ENCODE measurements at places on chromosomes 2 and 18.

DNA sequence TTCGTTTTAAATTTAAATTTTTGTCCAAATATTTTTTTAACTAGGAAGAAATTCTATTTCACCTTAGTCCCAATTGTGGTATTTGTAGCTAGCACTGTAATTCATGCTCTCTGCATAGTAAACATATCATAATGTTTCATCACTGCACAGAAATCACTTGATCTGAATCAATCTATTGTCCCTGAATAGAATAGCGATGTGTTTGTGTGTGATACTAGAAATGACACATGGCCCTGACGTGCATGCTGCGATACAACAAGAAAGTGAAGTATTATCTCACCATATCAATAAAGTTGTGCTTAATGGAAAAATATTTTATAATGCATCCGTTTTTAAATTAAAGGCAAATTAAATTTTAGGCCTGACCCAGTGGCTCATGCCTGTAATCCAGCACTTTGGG lies 10.0 kb downstream of the TTL start:
- no peak for DNase-seq

- DNase-seq, result no peak
Measured at GRCh38 chr18:5975111-5976002, 80.0 kb upstream of the TMEM200C start.

GRCh38 chr2:6679471-6679870 lies 186.2 kb downstream of the CMPK2 start:
- no peak for DNase-seq

- no peak for DNase-seq
Measured at GRCh38 chr2:215850380-215850779, 163.0 kb downstream of the MREG start.

GRCh38 chr2:118607641-118608040 lies 239.8 kb downstream of the EN1 start:
- no peak for DNase-seq

GRCh38 chr2:42769583-42770287 lies 5.8 kb upstream of the OXER1 start:
- DNase-seq, result no peak

DNA sequence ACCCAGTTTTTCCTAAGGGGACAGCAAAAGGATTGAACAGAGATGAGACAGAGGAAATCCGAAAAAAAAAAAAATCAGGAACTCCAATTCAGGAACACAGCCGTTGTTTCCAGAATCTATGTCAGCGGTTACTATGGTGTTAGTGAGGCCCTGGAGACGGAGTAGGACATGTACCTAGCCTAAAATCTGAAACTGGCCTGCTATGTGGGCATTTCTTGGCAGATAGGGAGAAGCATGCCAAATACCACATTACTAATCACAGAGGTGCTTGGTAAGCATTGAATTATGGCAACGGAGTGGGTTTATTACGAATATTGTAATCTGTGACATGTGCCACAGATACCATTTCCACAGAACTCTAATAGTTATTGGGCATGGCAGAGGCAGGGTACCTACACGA lies 530.6 kb downstream of the CCDC85A start:
- DNase-seq, result no peak

GRCh38 chr2:241191081-241191480 lies 2.6 kb downstream of the ANO7 start:
- no peak for DNase-seq

DNA sequence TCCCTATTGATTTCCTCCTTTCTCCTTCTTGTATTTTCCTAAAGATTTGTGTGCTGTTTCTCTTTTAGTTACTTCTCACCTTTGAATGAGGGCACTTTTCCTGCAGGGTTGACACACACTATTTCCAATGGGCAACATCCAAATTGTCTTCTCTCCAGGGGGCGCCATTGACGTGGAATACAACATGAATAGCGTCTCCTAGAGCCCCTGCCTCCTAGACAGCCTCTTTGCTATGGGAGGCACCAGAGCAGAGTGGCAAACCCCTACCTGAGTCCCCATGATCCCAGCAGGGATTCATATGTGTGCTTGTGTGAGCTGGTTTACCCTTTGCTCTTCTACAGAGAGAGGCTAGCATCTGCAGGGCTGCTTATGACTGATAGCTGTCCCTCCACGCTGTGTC lies 61.3 kb upstream of the ITSN2 start:
- peak; percentile 44 for DNase-seq

GRCh38 chr2:8036366-8036765 lies 645.5 kb upstream of the ID2 start:
- no peak for DNase-seq

DNA sequence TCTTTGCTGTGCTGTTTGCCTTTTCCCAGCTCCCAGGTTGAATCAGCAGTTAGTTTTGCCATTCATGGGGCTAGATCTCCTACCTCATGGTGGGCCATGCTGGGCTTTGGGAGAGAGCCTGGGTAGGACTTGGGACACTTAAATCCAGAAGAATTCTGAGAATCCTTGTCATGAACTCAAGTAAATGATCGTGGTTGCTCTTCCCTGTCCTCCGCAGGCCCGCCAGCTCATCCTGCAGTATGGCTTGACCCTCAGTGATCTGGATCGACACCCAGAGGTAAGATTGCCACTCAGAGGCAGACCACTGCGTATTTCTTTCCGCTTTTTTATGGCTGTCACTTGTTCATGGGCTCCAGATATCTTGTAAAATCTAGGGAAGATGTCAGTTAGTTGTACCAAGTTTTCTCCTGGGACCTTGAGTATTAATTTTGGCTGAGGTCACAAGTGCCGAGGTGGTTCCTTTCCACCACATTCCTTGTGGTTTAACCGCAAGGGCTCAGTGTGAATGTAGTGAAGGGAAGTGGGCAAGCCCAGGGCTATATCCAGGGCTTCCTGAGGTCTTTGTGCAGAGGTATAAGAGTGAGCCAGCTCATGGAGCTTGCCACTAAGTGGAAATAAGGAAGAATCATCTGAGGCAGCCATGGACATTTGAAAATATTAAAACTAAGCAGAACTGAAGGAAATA lies 37.7 kb downstream of the RPIA start:
- no peak for DNase-seq

DNA sequence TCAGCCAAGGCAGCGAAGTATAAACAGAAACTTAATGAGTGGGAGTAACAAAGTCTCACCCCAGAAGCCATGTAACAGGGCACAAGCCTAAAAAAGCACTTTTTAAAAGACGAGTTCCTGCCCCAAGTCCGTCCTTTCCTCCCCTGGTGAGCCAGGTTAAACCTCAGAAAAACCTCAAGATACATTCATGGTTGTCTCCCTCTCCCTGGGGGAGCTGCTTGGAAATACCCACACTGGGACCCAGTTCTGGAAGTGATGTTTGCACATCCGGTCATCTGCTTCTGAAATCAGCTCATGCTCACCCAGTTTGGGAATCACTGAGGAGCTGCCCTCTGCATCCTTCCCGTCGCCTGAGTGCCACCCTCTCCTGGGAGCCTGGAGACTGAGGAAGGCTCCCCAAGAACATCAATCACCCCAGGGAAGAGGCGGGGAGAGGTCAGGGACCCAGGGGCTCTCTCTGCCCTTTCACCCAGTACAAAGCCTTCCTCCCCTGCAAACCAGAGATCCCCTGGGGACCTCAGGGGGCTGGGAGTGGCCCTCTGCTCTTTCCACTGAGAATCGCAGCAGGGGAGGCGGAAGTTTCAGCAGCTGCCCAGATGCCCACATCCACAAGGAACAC lies 150.6 kb upstream of the AGAP1 start:
- no peak for DNase-seq

Data from substantia nigra (tissue), 51 donors.